ENCODE measurements at places on chromosomes 6 and 20.

DNA sequence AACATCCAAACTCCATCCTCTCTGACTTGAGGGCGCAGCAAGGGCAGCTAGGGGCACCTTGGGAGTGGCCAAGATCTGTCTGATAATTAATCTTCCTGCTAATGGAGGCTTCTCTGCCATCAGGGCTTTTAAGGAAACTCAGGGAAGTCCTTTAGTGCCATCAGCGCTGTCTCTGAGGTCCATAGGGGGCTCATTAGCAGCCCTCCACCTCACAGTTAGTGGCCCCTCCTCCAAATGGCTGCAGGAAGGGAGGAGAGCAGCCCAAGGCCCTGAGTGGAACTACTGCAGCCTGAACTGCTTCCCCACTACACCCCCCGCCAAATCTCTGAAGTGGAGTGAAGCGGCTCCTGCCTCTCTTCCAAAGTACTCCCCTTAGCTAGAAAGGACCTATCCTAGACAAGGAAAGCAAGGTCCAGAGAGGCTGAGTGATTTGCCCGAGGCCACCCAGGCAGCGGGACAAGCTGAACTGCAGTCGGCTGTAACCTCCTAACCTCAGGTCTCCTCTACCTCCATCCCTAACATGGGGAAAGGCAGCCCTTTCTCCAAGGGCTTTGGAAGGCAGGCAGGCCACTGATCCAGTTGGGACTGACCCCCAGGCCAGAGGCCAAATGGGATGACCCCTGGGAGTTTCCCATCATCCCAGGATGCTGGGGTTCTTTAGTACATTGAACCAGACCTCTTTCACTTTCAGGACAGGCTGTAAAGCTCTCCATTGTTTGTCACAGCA, 39.5 kb upstream of the ZFAND3 start:
- DNase-seq, result no peak

- DNase-seq, result no peak
Measured at GRCh38 chr6:155103816-155104366, 108.8 kb downstream of the TIAM2 start.

DNA sequence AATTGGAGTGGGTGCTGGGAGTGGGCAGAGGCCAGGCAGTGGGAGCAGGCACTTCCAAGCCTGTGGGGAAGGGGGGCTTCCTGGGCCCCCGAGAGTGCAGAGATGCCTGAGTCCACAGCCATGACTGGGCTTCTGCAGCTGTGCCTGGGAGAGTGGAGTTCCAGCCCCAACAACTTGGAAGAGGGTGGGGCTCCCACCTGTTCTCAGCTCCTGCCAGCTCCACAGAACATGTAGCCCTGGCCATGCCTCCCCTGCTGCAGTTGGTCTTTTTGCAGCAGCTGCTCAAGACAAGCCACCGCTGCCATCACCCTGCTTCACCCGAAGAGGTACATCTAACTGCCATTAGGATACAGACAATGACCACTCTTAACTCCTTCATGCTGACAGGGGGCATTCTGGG, 1092.3 kb downstream of the KHDRBS2 start:
- no peak for DNase-seq

DNA sequence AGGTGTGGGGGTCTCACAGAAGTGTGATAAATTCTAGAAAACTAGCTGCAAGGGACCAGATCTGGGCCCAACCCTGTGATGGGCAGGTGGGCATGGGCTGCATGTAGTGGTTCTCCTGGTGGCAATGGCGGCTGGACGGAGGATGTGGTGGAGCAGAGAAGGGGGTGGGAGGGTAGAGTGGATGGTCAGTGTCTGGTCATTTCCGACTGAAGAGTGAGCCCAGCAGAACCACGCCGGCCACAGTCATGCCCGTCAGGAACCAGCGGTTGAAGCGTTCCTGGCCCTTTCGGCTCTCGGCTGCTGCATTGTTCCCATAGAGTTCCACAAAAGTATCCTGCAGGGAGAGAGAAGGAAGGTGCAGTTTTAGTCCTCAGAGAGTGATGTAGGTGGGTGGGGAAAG, 28.0 kb downstream of the COX4I2 start:
- no peak for DNase-seq

GRCh38 chr6:98831057-98831958, 3.1 kb upstream of the POU3F2 start:
- no peak for DNase-seq

- DNase-seq, result no peak
Measured at GRCh38 chr6:141267420-141267819, 865.3 kb upstream of the GJE1 start.

- DNase-seq, result no peak
Measured at GRCh38 chr6:87807475-87807874, 105.4 kb upstream of the AKIRIN2 start.

GRCh38 chr20:58329711-58330110, 20.2 kb downstream of the RAB22A start:
- no peak for DNase-seq

DNA sequence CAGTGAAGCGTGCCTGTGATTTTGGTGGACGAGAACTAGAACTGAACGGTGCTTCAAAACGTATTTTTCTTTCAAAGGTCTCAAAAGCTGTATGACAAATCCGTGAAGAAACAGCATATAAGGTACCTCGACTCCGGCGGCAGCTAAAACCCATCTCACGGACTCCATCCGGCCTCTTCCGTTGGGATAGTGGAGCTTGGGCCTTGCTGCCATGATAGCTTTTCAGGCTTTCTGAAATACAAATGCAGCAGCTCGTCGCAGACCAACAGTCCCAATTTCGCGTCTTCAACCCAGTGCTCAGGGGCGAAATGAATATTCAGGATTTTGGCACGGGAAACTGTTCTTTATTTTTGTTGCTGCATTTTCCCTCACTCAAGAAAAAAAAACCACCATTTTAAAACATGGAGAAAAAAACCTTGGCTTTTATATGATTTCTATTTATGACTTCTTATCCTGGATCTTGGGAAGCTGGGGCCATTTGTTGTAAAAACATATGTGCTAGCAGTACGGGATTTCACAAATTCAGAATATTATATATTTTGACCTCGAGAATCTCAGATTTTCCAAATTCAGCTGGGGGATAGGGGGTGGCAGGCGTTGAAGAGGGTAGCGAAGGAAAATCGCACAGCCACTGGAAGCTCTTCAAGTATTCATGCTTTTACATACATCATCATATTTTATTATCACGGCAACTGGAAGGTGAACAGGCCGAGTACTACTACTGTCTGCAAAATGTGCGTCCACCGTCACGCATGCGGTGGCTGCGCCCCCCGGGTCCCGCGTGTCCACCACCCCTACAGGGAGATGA, 849 bp downstream of the GSTA4 start:
- no peak for DNase-seq

DNA sequence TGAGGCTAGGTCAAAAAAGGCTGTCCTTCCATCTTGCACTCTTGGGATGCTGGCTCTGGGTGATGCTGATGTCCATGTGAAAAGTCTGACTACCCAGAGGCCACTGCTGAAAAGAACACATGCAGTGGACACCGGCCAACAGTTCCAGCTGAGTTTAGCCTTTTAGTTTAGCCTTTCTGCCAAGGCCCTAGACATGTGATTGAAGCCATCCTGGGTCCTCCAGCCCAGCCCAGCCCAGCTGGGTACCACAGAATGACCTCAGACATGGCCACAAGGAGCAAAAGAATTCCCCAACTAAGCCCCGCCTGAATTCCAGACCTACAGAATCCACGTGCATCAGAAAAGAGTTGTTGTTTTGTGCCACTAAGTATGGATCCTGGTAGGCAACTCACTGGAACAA, 17.4 kb downstream of the PIGT start:
- DNase-seq, result no peak

DNA sequence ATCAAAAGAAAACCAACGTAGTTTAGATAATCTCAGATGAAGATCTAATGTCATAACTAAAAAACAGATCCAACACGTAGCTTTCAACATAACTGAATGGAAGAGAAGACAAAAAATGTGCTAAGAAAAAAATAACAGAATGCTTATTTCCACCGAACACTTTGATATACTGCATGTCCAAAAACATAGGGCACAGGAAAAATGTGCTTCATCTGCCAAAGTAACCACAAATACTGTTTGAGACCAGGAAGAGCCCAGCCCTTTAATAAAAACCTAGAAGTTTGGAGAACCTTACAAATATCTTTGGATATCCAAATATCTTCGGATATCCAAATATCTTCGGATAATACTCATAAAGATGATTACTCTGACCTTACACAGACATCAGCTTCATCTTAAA, 19.8 kb downstream of the LAMA4 start:
- no peak for DNase-seq

DNA sequence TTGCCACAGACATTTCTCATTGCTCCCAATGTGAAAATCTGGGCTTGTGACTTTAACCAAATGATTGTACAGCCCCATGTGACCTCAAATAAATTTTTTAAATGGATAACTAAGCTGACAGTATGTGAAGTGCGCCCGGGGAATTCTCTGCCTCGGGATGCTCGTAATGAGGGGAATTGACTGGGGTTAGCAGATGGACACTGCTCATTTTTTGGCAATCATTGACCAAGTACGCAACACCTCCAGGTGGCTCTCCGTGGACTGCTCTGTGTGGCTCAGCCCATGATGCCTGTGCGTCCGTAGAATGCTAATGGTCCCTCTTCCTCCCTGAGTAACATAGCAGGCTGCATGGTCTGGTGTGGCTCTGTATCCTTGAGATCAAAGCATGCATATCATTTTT, 42.4 kb downstream of the FARS2 start:
- no peak for DNase-seq

- DNase-seq, result no peak
Measured at GRCh38 chr20:227439-228105, 514 bp downstream of the DEFB129 start.

GRCh38 chr20:25280574-25281535, 33.0 kb downstream of the PYGB start:
- DNase-seq, result no peak

DNA sequence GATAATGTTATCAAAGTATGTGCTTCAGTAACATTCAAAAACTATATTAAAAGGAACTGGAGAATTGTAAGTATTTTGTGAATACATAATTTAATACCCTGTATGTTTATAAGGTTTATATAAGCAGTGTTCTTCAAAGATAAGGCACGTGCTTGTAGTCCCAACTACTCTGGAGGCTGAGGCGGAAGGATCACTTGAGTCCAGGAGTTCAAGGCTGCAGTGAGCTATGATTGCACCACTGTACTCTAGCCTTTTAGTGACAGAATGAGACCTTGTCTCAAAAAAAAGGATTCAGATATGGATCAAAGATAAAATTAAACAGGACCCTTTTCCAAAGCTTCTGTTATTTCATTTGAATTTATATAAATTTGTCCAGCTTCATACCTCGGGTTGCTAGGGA, 17.2 kb downstream of the CSE1L start:
- DNase-seq, result no peak

- no peak for DNase-seq
Measured at GRCh38 chr20:61841966-61842365, 223.7 kb downstream of the TAF4 start.

DNA sequence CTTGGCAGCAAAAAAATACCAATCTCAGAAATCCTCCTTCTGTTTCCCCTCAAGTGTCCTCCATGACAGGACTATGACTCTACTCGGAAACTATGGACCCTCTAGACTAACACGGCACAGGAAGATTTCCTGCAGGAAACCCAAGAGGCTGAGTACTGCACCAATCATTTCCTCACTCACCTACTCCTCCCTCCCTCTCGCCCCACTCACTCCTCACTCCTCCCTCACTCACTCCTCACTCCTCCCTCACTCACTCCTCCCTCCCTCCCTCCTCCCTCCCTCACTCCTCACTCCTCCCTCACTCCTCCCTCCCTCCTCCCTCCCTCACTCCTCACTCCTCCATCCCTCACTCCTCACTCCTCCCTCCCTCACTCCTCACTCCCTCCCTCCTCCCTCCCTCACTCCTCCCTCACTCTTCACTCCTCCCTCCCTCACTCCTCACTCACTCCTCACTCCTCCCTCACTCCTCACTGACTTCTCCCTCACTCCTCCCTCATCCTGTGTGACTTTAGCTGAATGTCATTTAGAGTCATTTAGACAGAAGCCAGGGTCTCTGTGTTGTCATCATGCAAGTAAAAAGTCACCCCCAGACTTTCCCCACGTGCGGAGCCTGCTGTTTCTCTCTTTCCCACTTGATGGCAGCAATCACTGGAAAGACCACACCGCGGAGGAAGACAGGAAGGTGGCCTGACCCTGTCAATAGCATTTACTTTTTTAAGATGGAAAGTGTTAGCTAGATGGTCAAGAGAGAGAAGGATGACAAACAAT, 226.8 kb upstream of the PDE10A start:
- DNase-seq, result no peak

DNA sequence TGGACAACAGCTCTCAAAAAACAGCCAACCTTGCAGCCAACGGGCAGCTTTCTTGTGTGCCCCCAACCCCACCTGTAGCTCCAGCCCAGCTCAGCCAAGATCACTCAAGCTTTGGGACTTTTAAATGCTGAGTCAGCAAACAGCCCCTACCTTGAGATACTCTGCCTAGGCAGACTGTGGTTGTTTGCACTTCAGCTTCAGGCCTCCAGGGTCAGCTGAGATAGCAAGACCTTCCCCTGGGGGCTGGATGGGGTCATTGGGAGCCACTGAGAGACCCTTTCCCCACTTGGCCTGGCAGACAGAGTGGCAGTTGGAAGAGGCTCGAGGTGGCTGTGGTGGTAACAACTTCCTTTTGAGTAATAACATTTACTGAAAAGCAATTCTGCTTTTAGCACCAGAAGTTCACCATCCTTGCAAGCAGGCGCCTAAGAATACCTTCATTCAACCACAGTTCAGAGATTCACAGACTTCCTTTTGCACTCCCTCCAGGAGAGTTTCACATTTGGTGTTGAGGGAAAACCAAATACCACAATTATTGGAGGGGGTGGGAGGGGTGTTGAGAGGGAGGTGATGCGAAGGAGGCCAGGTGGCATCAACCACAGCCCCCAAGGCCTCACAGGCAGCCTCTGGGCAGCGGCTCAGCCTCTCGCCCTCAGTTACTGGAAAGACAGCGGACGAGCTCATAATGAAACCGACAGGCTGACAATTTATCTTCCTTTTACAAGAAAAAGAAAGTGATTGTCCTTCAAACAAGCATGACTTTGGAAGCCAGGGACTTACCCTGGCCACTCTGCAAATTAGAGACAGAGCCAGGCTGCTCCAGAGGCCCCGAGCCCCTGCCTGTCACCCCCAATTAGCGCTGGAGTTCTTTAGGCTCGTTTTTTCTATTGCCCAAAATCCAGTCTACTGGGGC, 148.1 kb downstream of the CEBPB start:
- DNase-seq, result peak; percentile 39

- DNase-seq, result no peak
Measured at GRCh38 chr6:64672131-64672530, 1034.9 kb downstream of the EYS start.

- DNase-seq, result no peak
Measured at GRCh38 chr20:7657569-7657968, 282.7 kb downstream of the HAO1 start.

Measured in stimulated activated CD4-positive, alpha-beta T cell treated with anti-CD3 and anti-CD28 coated beads, Interleukin-1b, Interleukin-23, amount 100 ng/mL, for 24 hours (primary cell).